Neural cell (in vitro differentiated cells): ENCODE measurements at places on chromosomes 1 and 21. TPM values are rescaled to one million over a fixed set of nuclear protein-coding genes. Genes with fewer than 3 reads are reported as not detected.

Gene CNR2
- polyA plus RNA-seq: not detected in 2 replicates

Gene ANGPTL3
- polyA plus RNA-seq: not detected in 2 replicates

Gene HLX
- polyA plus RNA-seq: 0.56 TPM in 1 of 2 replicates, not detected in the other

Gene PHLDA3
- polyA plus RNA-seq: 28.1 and 35.1 TPM in 2 replicates
